ENCODE measurements at places on chromosomes 1 and 21.

GRCh38 chr1:209895709-209896108 is 42.3 kb upstream of the SYT14 start:
- DNase-seq, result no peak

- no peak for DNase-seq
Measured at GRCh38 chr1:39044762-39045161, 18.6 kb downstream of the NDUFS5 start.

GRCh38 chr1:207412845-207413244 is 41.3 kb upstream of the CR2 start:
- no peak for DNase-seq

GRCh38 chr1:48596046-48596445 is 124.0 kb upstream of the SPATA6 start:
- DNase-seq, result no peak

DNA sequence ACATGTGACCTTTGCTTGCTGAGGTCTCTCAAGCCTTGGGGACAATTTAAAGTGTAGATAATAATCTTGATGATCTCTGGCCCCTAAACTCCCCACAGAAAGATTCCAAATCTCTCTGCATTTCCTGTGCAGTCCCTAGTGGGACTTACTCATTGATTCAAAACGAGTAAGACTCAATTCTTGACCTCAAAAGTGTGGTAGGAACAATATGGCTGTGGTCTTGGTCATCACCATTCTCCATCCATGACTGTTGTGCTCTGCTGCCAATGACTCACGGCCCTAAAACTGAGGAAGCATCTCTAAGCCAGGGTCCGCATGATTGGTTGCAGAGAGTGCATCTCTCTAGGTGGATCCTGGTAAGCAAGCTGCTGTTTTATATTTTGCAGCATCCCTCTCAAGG is 268.0 kb downstream of the PTGER3 start:
- DNase-seq, result no peak

GRCh38 chr1:179094818-179095217 is 12.9 kb downstream of the TOR3A start:
- no peak for DNase-seq

DNA sequence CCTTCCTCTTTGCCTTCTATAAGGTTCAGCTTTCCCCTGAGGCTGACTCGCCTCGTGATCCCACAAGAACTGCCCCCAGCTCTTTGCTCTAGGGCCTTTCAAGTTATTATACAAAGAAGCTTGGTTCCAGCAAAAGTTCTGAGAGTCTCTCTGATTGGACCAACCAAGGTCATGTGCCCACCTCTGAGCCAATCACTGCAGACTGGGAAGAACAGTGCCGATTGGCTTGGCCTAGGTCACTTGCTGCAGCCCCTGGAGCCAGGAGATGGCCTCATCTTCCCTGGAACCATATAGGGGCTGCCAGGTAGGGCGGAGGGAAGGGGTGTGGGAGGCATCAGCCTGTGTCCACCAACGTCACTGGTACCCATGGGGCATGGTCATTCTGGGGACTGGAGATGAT is 22.8 kb downstream of the TAS1R2 start:
- DNase-seq, result peak; percentile 29

DNA sequence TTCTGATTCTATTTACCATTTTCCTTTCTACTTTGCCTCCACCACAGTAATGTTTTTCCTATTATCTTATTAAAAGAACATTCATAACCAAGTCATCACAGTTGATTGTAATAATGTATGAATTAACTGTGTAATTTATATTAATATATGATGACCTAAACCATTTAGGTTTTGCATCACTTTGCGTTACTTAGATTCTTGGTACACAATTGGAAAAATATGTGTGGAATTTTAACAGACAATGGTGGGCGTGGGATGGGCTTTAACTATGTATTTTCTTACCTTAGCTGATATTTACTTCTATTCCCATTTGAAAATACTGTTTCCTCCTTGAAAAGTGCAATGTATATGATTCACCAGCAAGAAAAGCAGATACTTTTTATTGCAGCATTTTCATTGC is 3.6 kb downstream of the KRTAP21-3 start:
- DNase-seq, result no peak

DNA sequence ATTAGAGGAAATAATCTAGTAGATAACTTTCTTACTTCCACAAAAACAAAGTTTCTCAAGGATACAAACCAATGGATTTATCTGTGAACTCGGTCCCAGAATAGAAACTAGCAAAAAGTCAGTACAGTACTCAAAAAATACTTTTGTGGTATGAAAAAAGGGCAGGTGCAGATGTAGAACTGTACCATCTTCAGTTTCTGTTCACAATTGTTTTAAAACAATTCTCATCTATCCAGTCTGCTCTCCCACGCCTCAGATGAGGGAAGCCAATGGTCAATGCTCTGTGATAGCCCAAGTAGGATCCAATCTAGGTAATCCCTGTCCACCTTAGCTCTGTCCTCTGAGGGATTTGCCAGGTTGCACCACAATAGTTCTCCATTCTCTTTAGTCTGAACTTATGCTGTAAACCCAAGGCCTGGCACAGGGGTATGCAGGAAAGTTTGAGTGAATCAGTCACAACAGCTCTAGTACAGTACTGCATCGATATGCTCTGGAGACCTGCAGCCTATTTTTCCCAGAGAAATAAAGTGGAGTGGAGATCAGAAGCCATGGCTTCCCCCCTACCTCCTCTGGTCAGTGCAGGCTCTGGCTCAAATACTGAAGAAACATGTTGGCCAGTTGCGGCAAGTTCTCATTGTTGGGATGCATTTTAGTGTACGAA is 1.4 kb downstream of the KTI12 start:
- no peak for DNase-seq

DNA sequence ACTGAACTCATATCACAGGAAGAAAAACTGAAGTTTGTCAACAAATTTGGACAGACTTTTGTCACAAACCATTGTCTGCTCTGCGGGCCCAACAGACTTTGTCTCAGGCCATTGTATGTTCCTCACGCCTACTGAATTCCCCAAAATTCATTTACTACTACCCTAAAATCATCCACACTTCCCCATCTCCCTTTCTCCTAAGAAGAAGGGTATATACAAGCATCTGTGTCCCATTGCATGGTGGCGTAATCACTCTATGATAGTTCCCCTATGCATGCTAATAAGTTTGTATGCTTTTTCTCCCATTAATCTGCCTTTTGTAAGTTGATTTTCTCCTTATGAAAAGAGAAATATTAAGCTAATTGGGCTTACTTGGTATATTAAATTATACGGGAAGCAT is 54.9 kb upstream of the ATF3 start:
- no peak for DNase-seq

GRCh38 chr21:45892156-45892915 is 89.2 kb upstream of the COL6A1 start:
- DNase-seq, result no peak

GRCh38 chr1:39115271-39116110 is 89.0 kb upstream of the MACF1 start:
- no peak for DNase-seq

DNA sequence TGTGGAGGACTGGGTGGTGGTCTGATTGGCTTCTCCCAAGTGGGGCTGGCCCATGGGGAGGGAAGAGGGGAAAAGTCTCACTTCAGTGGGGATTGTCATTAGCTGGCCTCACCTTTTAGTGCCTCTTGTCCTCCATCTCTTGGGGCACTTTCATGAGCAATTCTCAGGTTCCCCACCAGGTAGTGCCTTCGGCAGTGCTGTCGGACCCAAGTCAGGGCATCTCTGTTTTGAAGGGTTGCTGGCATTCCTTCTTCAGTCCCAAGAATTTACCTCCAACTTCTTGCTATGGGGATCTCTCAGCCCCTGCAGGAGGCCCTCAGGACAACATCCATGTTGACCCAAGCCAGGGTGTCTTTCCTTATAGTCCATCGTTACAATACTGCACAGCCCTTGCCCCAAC is 54.7 kb upstream of the F3 start:
- DNase-seq, result no peak

GRCh38 chr1:245939756-245940345 is 567.2 kb downstream of the SMYD3 start:
- DNase-seq, result no peak

GRCh38 chr21:37364722-37365121 is 1.9 kb upstream of the DYRK1A start:
- peak; percentile 38 for DNase-seq

DNA sequence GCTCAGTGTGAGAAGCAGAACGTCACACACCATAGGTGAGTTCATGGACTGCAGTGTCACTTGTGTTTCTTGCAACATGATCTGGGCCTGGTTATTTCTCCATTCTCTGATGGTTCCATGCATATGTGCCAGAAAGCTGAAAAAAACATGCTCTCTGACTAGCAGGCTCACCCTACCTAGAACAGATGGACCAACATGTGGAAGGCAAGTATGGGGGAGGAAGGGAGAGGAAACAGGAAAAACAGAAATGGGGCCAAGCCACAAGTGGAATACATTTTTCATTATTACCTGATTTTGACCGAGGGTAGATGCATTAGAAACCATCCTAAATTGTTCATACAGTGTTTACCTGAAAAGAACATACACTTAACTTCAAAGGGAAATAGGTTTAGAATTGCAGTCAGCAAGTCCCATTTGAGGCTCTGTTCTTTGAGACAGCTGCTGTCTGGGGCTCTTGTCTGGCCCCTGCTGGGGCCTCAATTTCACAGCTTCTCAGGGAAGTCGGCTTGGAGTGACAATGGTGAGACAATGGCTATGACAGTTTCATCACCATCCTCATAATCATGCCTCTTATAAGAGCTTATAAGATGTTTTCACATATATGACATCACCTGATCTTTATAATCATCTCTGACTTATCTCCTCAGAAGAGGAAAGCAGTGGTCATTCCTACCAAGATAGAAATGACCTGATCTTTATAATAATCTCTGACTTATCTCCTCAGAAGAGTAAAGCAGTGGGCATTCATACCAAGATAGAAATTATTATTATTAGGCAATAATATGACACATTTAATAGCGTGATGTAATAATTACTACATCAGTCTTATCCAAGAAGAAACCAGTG is 327.3 kb downstream of the SIPA1L2 start:
- DNase-seq, result no peak

DNA sequence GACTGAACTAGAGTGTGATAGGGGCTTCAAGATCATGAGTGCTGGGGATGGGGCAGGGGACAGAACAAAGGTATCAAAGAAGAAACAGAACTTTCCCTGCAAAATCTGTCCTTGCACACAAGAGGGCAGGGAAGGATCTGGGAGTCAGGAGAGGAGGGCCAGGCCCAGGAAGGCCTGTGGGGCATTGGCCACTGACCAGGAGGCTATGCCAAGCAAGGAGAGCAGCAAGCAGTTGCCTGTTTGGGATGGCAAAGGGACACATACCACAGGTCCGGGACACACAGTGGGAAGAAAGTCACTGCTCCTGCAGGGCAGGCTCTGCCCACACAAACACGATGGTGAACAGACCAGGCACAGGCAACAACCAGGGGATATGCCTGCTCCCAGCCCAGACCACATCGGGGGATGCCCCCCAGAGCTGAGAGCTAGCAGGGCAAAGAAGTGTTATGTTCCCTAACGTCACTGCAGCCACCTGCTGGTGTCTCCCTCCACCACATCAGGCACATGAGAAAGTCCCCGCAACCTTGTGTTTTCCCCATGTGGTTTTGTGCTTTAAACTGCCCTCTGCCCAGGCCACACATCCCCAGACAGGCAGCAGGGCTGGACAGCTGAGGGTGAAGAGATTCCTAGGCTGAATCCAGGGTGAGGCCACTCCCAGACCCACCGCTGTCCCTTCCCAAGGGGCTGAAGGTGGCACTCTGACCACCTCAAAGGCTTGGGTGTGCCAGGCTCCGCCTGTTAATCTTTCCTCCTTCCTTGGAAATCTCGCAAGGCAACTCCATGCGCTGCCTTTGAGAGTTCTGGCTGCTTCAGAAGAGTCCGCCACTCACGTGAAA is 53.6 kb downstream of the KIF21B start:
- no peak for DNase-seq

DNA sequence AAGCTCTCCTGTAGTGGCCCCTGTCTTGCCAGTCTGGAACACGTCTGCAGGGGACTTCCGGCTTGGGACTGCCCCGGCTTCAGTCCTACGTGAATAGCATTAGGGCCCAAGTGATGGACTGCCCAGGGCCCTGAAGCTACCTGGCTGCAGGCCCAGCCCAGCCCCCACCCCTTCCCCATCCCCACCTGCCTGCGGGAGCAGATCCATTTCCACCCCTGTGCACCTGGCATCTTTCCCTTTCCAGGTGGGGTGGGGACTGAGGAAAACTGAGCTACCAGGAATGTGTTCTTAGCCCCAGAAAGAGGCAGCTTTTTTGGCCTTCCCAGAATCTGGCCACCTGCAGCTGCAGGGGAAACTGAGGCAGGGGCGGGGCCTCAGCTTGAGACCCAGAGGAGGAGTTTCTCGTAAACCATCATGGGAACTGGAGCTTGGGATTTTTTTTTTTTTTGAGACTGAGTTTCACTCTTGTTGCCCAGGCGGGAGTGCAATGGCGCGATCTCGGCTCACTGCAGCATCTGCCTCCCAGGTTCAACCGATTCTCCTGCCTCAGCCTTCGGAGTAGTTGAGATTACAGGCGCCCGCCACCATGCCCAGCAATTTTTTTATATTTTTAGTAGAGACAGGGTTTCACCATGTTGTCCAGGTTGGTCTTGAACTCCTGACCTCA is 3.2 kb downstream of the EDN2 start:
- no peak for DNase-seq

- DNase-seq, result no peak
Measured at GRCh38 chr21:41582298-41582840, 74.4 kb upstream of the TMPRSS2 start.

GRCh38 chr21:41677671-41678015 is 89.2 kb downstream of the RIPK4 start:
- no peak for DNase-seq

DNA sequence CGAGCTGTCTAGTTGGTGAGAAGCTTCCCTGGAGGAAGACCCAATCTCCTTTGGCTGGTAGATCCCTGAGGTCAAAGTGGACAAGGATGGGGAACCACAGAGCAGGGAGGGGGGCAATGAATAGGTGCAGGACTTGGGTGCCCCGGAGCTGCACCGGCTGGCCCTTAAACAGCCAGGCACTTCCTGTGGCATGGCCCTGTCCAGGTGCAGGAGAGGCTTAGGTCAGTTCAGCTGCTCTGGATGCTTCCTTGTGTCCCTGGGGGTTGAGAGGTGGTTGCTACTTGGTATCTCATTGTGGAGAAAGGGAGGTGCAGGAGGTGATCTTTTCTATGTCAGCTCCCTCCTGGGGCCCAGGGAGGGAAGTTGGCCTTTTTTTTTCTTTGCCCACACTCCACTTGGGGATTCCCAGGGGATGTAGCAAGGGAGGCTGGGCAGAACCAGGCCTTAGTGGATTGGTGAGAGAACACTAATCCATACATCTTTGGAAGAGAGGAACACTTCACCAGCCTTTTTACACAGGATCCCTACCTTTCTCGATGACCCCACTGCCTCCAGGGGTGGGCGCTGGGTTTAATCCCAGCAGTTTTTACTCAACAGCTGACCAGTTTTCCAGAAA is 1.2 kb upstream of the ST3GAL3 start:
- no peak for DNase-seq

DNA sequence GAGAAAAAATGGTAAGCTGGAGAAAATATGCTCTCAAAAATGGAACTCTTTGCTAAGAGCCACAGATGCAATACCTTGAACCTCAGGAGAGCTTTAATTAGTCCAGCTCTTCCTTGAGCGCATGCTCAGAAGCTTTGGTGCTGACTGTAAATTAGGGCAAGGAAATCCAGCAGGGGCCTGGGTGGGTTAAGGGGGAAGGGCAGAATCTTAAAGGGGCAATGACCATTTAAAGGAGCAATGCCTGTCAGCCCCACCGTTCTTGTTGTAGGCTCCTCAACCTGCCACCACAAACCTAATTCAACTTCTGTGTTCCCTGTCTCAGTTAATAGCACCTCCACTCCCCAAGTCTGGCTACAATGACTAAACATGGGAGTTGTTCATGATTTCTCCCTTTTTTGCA is 6.8 kb upstream of the SLC22A15 start:
- DNase-seq, result peak; percentile 18

- no peak for DNase-seq
Measured at GRCh38 chr1:182059936-182060335, 1.6 kb downstream of the ZNF648 start.
